Hair follicular keratinocyte (primary cell): ENCODE measurements at places on chromosomes 3 and 15. TPM values are rescaled to one million over a fixed set of nuclear protein-coding genes. Genes with fewer than 3 reads are reported as not detected.

CLRN1 gene
- total RNA-seq: not detected in 2 replicates

SLC51B gene
- total RNA-seq: not detected in 2 replicates

SLC7A14 gene
- total RNA-seq: 0.16 TPM in 1 of 2 replicates, not detected in the other

DUOX1 gene
- 14.2 and 22.7 TPM in 2 replicates for total RNA-seq

UROC1 gene
- not detected in 2 replicates for total RNA-seq

PLD1 gene
- 7.7 and 8.5 TPM in 2 replicates for total RNA-seq

CELSR3 gene
- 1.0 and 1.1 TPM in 2 replicates for total RNA-seq

EIF3J gene
- total RNA-seq: 21.0 and 39.8 TPM in 2 replicates

TTC21A gene
- 0.55 and 0.57 TPM in 2 replicates for total RNA-seq

TRH gene
- total RNA-seq: not detected in 2 replicates

KBTBD13 gene
- total RNA-seq: not detected in 2 replicates

THRB gene
- total RNA-seq: 0.84 and 3.0 TPM in 2 replicates

FMN1 gene
- total RNA-seq: 0.23 and 0.80 TPM in 2 replicates
